ENCODE measurements at places on chromosomes 7 and 10.

DNA sequence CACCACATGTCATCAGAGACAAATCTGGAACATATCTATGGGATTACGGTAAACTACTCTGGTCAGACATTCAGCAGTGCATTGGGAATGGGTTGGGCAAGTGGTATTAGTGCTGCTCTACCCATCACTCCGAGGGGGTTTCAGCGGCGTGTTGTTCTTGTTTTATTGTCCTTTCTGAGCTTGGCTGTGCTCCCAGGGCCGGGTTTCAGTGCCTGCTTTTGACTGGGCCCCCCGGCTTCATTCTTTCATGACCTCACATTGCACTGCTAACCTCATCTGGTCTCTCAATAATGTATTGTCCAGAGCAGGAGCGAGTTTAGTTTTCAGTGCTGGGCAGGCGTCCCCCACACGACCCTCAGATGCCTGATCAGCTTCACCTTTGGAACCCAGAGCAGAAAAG, 364.6 kb downstream of the PAXIP1 start:
- DNase-seq, result no peak

DNA sequence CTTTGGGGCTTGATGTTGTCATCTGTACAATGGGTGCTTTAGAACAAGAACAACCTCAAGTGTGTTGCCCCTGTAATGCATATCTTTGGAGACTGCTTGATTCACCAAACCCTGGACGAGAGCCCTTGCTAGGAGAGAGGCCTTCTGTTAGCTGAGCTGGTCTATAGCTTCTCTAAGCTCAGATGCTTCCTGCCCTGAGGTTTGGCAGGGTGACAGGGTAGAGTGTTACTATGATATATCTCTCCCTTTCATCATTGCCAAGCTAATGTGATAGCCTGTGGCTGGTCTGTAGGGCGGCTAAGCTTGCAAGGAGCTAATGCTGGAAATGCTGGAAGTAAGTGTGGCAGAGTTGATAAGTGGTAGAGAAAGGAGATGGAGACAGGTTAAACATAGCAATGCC, 364.1 kb downstream of the RPS24 start:
- no peak for DNase-seq

GRCh38 chr10:95758351-95759025, 2.5 kb downstream of the ENTPD1 start:
- DNase-seq, result no peak

DNA sequence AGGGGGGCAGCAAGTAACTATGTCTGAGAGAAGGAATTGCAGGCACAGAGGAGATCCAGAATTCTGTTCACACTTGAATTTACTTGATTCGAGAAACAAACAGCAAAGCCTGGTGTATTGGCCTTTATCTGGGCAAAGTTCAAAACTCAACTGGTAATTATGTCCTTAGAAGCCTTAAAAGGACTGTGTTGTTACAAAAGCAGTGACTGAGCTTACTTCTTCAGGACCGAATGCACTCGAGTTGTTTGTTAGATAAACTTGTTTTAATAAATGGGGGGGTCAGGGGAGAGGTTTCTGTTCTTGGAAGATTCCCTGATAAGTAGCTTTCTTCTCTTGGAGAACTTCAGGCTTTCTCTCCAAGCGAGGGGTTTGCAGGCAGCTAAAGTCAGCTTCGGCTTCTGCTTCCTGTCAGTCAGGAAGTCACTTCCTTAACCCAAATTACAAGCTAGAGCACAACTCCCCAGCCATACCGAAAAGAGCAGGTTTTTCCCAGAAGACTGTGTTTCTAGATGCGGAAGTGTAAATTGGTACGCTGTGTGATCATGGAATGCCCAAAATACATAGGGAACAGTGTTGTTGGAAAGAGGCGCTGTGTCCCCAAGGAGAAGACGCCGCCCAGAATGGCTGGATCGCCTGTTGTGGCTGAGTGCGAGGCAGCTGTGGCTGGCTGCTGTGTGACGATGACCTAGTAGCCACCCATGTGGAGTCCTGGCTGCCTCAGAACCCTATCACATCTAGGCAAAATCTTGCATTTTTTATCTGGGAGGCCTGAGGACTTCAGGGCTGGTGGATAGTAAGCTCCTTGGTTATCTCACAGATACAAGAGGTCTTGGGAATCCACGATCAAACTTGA, 110.4 kb downstream of the TCF7L2 start:
- no peak for DNase-seq
